ENCODE measurements at places on chromosomes 16 and 17.

DNA sequence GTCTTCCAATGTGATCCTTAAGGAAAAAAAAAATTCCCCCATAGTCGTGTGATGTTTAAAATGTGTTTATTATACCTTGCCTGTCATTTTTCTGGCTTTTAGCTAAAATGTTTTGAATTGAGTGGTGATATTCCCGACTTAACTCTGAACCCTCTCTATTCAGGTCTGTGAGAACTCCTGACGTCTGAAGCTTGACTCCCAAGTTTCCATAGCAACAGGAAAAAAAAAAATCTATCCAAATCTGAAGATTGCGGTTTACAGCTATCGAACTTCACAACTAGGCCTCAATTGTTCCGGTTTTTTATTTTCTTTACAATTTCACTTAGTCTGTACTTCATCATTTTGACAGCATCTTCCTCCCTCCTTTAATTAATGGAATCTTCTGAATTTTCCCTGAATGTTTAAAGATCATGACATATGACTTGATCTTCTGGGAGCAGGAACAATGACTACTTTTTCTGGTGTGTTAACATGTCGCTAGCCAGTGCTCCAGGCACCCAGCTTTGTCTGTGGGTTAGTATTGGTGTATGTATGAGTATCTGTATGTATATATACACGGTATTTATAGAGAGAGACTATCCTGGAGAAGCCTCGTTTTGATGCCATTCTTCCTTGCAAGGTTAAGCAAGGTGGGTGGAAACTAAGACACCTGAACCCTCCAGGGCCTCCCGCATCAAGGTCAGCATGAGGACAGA is 12.8 kb upstream of the HSBP1 start:
- no peak for DNase-seq

GRCh38 chr16:68086860-68087268 is 1.7 kb downstream of the NFATC3 start:
- no peak for DNase-seq

DNA sequence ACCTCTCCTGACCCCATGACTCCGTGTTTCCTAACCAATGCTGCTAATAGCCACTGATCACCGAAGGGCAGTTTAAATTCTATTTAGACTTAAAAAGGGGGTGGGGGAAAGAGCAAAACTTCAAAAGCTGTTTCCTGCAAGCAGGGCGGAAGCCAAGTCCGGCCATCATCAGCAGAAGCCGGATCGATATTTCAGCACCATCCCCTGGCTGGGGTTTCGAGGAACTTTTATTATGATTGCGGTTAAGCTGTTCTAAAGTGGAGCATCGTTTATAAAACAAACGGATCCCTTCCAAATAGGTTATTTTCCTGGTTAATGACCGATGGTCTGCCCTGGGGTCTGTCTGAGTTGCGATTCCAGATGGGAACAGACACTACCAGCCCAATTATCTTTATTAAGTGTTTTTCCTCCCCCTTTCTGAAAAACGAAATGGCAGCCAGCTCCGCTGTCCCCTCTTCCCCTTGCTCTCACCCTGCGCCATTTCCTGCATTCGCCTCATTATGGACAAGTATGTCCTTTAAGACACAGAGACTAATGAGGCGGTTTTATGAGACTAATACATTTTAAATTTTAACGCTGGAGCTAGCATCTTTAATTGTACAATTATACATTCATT is 76.1 kb upstream of the IRX3 start:
- no peak for DNase-seq

- no peak for DNase-seq
Measured at GRCh38 chr17:37695726-37696125, 49.1 kb downstream of the HNF1B start.

- no peak for DNase-seq
Measured at GRCh38 chr16:79621027-79621426, 20.5 kb upstream of the MAF start.

DNA sequence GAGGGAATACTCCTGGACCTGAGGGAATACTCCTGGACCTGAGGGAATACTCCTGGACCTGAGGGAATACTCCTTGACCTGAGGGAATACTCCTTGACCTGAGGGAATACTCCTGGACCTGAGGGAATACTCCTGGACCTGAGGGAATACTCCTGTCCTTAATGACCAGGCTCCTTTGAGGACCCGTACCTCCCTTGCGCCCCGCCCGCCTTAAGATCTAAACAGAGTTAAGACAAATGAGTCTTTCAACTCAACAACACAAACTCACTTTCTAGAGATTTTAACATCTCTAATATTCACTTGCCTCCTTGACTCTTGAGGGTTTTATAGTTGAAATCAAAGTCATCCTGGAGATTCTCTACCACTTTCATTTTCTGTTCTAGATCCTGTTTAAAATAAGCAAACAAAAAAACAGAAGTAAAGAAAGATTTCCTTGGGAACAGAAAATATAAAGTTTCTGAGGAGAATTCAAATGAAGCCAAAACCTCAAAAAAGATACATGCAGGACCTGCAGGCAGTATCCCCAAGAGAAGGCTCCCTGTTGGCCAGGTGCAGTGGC is 49.7 kb downstream of the STAT3 start:
- DNase-seq, result no peak

DNA sequence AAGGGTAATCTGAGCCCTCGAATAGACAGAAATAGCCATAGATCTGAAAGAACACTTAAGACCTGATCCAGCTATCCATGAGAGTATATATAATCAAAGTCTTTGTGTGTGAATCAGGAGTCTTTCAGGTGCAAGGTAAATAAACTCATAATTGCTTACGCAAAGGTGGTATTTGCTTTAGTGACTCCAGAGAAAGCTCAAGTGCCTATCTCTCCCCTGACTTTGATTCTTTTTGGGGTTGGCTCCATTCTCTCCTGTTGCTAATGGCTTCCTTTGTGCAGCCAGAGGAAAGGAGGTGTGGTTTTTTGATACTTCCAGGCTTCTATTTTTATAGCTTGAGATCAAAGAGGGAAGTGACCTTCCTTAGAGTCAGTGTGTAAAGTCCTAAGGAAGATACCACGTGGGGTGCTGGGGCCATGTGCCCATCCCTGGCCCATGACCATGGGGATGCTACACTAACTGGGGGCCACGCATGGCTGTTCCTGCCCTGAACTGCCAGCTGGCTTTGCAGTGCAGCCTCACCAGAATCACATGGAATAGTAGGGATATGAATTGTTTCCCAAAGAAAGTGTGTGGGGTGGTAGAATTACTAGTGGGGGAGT is 45.8 kb downstream of the TENT4B start:
- no peak for DNase-seq

DNA sequence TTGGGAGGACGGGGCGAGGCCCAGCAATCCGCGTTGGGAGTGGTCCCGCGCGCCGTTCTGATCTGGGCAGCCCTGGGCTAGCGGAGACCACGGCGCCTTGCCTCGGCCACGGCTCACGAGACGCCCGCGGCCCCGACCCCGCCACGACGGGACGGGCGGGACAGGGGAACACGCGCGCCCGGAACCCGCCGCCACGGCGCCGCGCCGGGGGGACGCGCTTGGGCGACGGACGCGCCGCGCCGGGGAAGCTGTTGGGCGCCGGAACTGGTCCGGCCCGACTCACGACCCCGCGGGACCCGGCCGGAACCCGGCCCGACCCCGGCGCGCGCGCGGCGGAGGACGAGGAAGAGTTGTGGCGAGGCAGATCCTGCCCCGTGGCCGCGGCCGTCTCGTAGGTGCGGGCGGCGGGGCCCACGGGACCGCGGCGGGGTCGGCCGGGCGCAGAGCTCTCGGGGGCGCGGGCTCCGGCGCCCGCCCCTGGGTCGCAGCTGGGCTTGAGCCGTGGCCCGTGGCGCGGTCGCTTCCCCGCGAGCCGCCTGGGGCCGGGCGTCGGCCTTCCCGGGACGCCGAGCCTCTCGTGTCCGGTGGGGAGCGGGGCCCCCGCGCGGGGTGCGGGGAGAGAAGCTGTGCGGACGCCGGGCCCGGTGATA is at the start of gene ACSF3:
TSS of gene ACSF3 (plus strand) at position 251 of the 650 bp plus-strand sequence. CDS start 6,830 bp downstream, outside the sequence.
- DNase-seq, result no peak

DNA sequence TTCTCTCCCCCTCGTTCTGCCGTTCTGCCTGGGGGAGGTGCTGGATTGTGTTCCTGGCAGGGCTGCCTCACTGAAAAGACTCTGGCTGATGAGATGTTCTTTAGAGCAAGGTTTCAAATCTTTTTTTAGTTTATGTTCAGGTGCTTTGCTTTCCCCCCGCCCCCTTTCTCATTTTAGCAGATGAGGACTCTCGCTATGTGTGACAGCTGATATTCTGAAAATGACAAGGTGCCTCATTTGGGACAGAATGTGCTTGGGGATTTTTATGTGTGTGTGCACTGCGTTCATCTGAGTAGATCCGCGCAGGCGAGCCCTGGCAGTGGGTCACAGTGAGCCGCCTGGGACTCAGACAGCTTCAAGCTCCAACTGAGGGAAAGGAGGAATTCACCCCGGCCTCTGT is 205.9 kb downstream of the HS3ST4 start:
- no peak for DNase-seq

- DNase-seq, result no peak
Measured at GRCh38 chr17:35486920-35487732, 38.6 kb upstream of the SLFN13 start.

- no peak for DNase-seq
Measured at GRCh38 chr16:77208382-77208781, 9.2 kb downstream of the SYCE1L start.

- no peak for DNase-seq
Measured at GRCh38 chr17:38510421-38511149, 82.3 kb downstream of the ARHGAP23 start.

DNA sequence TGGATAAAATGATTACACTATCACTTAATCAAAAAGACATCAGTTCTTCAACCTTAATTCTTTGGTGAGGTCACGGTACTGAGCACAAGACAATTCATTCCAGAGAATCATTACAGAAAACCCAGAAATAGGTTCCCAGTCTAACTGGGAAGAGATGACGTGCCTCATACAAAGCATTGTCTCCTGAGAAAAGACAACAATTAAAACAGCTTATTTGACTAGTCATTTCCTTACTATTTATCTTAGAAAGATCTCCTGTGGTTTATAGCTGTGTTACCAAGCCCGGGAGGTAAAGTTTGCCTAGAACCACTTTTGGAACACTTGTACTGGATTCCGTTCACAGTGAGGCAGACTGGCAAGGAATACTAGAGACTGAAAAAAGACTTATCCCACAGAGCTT is 5.1 kb downstream of the PHF12 start:
- DNase-seq, result no peak

- DNase-seq, result no peak
Measured at GRCh38 chr17:11250161-11250560, 9.1 kb downstream of the SHISA6 start.

- no peak for DNase-seq
Measured at GRCh38 chr17:41420134-41420533, 4.3 kb downstream of the KRT37 start.

GRCh38 chr17:17570140-17570797 is 21.2 kb downstream of the PEMT start:
- no peak for DNase-seq

DNA sequence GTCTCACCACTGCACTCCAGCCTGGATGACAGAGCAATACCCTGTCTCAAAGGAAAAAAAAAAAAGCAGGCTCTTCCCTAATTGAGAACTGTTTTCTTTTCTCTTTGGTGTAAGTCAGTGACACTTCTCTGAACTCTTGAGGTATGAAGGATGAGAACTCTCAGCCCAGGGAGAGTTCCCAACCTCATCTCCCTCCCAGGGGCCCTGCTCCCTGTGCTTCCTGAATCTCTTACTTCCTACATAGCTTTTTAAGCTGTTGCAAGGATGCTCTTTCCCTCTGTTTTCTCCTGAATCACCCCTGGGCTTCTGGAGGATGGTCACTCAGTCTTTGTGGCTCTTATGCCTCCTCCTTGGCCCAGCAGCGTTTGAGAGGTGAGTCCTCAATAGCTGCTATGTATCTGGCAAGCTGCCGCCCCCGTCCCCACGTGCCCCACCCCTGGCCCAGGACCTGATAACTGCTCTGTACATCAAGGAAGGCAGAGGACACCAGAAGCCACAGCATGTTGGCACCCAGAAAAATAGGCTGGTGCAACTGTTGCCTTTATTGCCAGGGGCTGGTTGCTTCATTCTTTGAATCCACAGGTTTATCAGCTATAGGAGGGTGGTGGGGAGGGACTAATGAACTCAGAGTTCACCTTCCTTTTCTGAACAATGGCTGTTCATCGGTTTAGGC is 24.0 kb downstream of the IGF2BP1 start:
- DNase-seq, result no peak

GRCh38 chr17:4101759-4102405 is 40.9 kb downstream of the ZZEF1 start:
- DNase-seq, result no peak

DNA sequence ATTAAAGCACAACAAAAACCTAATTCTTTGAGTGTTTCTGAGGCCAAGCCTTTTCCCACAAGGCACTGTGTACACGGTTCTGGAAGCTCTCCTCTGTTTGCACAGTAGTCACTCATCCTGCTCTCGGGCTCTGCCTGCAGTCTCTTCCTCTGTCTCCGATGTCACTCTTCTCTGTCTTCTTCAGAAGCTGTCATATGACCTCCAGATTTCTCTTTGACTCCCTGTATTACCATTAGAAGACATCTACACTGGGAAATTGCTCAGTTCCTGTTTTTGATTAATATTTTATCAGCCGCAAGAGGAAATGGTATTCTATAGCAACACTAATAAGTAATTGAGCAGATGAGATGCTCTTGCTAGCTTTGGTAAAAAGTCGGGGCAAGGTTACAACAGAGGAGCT is 422.9 kb downstream of the WWOX start:
- no peak for DNase-seq

DNA sequence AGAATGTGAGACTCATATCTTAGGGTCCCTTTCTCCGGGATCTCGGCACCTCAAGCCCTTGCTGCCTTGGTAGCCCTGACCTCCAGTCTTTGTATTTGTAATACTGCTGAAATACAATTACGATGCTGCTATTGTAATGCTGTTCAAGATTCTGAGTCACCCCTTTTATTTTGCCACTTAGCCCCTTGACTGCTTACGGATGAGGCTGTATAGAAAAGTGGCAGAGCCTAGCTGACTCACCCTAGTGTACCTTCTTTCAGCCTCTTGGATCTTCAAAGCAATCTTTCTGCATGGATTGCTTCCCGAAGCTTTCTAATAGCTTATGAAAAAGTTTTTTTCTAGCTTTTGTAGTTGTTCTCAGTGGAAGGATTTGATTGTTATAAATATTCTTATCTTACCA is 187.9 kb downstream of the KCNJ2 start:
- DNase-seq, result no peak

GRCh38 chr17:16879686-16880085 is 92.2 kb downstream of the TNFRSF13B start:
- no peak for DNase-seq

GRCh38 chr17:79948406-79948944 is 87.2 kb downstream of the TBC1D16 start:
- no peak for DNase-seq

GRCh38 chr16:9185381-9185780 is 93.9 kb downstream of the HAPSTR1 start:
- DNase-seq, result no peak

- no peak for DNase-seq
Measured at GRCh38 chr17:62778990-62779681, 29.0 kb downstream of the MARCHF10 start.

- no peak for DNase-seq
Measured at GRCh38 chr17:44942456-44942855, 5.1 kb downstream of the KIF18B start.

DNA sequence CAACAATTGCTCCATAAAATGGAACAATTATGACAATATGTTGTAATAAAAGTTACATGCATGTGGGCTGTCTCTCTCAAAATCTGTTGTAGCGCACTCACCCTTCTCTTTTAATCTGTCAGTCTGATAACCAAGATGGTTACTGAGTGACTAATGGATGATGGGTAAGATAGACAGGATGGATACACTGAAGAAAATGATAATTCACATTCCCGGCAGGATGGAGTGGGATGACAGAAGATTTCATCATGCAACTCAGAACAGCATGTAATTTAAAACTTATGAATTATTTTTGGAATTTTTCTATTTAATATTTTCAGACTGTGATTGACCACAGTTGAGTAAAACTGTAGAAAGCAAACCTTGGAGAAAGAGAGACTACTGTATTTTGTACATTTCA is 30.5 kb downstream of the CDH13 start:
- no peak for DNase-seq

All from forelimb muscle (tissue), 1 donor.